Stromal cell of bone marrow (primary cell): ENCODE measurements at places on chromosomes 3 and 15.

DNA sequence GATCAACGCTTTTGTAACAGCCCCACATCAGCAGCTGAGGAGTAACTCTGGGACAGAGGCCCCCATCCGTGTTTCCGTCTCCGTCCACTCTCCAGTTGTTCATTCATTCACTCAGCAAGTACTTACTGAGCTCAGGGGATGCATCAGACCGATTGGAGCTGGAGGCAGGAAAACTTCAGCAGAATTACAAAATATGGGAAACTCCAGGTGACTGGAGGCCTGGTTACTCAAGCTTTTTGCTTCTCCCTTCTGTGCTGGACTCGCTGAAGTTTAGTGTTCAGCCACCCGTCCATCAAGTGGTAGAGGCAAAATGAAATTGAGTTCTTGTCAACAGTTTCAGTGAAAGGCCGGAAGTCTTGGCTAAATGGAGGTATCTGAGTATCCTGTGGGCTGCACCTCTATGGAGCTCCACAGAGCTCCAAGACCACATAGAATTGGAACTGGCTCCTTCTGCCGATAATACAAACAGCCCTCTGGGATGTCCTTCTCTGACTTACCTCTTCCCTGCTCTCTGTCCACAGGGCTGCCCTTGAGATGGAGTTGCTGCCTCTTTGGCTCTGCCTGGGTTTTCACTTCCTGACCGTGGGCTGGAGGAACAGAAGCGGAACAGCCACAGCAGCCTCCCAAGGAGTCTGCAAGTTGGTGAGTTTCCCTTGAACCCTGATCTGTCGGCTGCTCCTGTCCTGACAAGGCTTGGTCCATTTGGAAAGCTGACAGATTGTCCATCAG is 14.7 kb downstream of the NRROS start:
- no peak for DNase-seq

DNA sequence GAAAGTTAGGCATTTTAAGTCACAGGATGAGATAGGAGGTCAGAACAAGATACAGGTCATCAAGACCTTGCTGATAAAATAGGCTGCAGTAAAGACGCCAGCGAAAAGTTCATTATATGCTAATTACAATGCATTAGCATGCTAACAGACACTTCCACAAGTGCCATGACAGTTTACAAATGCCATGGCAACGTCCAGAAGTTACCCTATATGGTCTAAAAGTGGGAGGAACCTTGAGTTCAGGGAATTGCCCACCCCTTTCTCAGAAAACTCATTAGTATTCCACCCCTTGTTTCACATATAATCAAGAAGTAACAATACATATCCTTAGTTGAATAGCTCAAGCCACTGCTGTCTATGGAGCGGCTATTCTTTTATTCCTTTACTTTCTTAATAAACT is 92.7 kb upstream of the PLXND1 start:
- no peak for DNase-seq

DNA sequence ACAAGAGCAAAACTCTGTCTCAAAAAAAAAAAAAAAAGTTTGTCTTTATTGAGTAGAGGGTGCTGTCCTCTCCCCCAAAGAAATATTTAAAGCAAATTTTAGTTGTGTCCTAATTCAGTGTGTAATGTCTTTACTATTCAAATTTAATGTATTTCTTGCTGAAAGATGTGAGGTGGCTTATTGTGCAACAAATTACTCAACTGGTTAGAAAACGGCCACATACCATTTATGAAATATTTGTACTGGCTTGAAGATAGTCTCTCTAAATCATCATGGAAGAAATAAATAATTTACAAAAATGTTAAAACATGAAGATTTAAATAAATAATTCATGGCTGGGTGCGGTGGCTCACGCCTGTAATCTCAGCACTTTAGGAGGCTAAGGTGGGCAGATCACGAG is 63.0 kb downstream of the SLTM start:
- peak; percentile 35 for DNase-seq

GRCh38 chr3:79986338-79986737 is 218.5 kb upstream of the ROBO1 start:
- DNase-seq: no peak

DNA sequence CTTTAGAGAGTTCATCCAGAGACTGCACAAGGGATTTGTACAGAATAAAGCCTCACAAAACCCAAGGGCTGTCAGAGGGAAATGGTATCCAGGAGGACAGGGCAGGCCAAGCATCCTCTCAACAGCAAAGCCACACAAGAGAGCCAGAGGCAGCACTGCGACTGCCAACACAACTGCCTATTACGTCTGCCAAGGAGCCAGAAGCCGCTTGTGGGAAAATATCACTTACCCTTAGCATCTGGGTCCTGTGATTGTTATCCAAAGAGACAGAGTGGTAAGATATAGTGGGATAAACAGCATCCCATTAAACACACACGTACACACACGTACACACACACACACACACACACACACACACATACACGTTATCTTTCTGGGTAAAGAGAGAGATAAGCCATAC is 618.3 kb upstream of the AGTR1 start:
- peak; percentile 9 for DNase-seq

DNA sequence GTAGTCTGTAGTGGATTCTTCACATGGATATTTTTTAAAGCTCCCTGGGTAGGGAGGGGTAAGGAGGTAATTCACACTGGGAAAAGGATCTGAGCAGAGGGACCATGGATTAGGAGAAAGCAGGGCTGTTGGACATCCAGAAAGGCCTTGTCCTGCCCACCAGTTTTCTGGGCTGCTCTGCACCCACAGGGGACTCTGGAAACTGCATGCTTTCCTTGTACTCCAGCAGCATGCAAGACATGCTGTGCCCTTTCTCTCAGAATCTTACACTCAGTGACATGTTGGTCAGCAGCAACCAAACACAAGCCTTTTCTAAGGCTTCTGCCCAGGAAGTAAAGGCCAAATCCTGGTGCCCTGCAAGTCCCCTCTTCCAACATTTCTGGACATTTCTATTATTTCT is 2.5 kb upstream of the FBN1 start:
- DNase-seq: no peak

GRCh38 chr15:55977231-55977630 is 16.2 kb downstream of the NEDD4 start:
- DNase-seq: no peak

DNA sequence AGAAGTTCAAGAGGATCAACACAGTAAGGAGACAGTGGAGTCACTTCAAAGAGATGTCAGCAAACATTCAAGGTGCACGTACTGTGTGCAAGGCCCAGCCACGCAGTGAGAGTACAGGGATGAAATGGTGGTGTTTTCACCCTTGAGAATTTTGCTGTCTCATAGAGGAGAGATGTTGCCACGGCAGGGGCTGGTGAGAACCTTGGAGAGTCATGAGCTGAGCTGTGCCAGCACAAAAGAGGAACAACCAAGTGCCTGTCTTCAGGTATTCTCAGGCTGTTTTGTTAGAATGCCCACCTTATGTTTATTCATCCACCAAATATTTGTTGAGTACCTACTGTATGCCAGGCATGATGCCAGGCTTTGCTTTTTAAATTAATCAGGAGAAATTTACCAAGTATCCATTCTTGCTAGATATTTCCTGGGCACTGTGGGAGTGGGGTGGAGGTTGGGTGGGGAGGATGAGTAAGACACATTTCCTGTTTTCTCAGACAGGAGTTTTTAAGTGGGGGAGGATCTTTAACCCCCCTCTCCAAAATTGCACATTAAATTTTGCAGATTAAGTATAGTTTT is 72.6 kb downstream of the SLC6A11 start:
- DNase-seq: no peak

DNA sequence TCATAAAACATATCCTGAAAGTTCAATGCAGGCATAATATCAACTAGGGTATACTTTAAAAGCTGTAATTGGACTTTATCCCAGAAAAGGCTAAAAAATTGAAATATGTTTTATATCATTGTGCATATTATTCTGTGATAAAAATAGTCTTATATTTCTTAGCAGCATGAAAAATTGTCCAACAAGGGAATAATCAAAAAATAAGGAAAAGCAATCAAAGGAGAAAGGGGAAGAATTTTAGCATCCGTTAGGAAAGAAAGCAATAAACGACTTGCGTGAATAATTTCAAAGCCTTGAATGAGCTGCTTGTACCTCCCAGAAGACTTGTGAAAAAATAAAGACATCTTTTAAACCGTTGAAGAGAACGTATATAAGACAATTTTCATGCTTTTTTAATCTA is 1369.8 kb upstream of the GBE1 start:
- DNase-seq: no peak

DNA sequence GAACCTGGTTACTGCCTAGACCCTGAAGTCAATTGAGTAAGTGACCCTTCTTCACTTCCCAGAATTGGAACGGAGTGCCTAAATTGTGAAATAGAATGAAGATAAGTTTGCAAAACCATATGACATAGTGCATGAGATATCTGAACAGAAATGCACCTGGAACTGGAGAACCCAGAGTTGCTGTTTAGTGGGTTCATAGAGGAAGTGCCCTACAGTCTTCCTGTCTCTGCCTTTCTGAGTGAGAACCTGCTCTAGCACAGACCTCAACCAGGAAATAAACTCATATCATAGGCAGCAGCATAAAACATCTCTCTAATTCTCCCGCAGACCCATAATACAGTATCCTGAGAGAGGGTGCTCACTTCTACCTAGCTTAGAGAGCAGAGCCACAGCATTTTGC is 82.9 kb downstream of the EOMES start:
- DNase-seq: no peak

GRCh38 chr3:139238281-139239030 is 105.4 kb upstream of the MRPS22 start:
- DNase-seq: peak; percentile 12

DNA sequence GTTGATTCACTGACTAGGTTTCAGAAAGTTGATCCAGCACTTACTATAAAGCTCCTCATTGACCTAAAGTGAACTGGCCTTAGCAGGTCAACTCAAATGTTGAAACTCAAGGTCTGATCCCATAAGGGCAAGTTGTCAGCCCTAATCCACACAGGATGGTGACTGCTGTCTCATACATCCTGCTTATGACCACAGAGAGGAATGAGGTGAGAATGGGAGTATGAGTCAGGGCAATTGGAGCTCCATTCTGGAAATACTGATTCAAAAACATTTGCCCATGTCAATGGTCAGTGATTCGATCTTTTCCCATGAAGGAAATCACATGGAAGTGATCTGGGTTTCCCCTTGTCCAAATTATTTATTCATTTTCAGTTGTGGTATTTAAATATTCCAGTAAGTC is 78.7 kb downstream of the ZNF385D start:
- DNase-seq: peak; percentile 98
